ENCODE measurements at places on chromosomes 2 and 18. TPM values are rescaled to one million over a fixed set of nuclear protein-coding genes. Genes with fewer than 3 reads are reported as not detected.

The SPIRE1 gene
- 30.6 TPM for total RNA-seq

The IL36G gene
- not detected for total RNA-seq

The IMPA2 gene
- 8.7 TPM for total RNA-seq

The MC2R gene
- not detected for total RNA-seq

The IL1B gene
- total RNA-seq = 183 TPM

The LTBP1 gene
- 265 TPM for total RNA-seq

The SERPINB10 gene
- 1.1 TPM for total RNA-seq

The MAPRE3 gene
- 4.2 TPM for total RNA-seq

The MRPL33 gene
- 50.5 TPM for total RNA-seq

The TMEM18 gene
- 30.4 TPM for total RNA-seq

The DCDC2C gene
- not detected for total RNA-seq

The FAM237A gene
- not detected for total RNA-seq

The AMER3 gene
- total RNA-seq = not detected

The GREB1 gene
- 0.29 TPM for total RNA-seq

The LIMS3 gene
- 3.1 TPM for total RNA-seq

The CCDC102B gene
- total RNA-seq = 5.0 TPM

The SERPINB3 gene
- total RNA-seq = not detected

The SLC19A3 gene
- total RNA-seq = 2.4 TPM

The TRIM43 gene
- not detected for total RNA-seq

The NEU2 gene
- total RNA-seq = not detected

The IL36A gene
- total RNA-seq = not detected

The ZBTB7C gene
- under 0.01 TPM for total RNA-seq

The LRRC30 gene
- not detected for total RNA-seq

The BMP10 gene
- total RNA-seq = 0.44 TPM

The UGT1A6 gene
- total RNA-seq = not detected

The FSHR gene
- total RNA-seq = not detected

The SEH1L gene
- total RNA-seq = 70.2 TPM

The PRSS56 gene
- not detected for total RNA-seq

The LOXHD1 gene
- total RNA-seq = not detected

The RGPD4 gene
- total RNA-seq = not detected

The MAPK4 gene
- total RNA-seq = not detected

The CRYGC gene
- not detected for total RNA-seq

The CNGA3 gene
- not detected for total RNA-seq

The B4GALT6 gene
- 6.1 TPM for total RNA-seq

The GALNT13 gene
- under 0.01 TPM for total RNA-seq

The IL1R2 gene
- not detected for total RNA-seq

The TMEM200C gene
- not detected for total RNA-seq

The LMAN2L gene
- total RNA-seq = 19.5 TPM

The CFAP53 gene
- not detected for total RNA-seq

The ACTR1B gene
- 69.9 TPM for total RNA-seq

The CCL20 gene
- 1.1 TPM for total RNA-seq

The ACTG2 gene
- 61.7 TPM for total RNA-seq

The GPR35 gene
- total RNA-seq = 0.14 TPM

The PJVK gene
- total RNA-seq = 1.5 TPM

Measured in placental pericyte (primary cell).